ENCODE measurements at places on chromosomes 6 and 20.

DNA sequence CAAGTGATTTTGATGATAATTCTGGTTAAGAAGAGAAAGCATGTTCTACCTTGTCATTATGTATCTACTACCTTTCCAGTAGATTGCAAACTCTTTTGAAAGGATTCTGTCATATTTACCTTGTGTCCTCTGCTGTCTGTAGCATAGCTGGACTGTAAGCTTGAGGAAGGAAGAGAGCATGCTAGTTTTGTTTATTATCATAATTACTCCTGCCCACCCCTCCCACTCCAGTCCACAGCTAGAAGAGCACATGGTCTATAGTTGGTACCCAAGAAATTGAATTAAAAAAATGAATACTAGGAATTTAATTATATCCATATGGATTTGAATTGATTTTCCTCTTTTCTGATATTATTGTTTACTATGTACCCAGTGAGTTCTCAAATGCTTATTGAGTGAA lies 40.2 kb downstream of the PDE7B start:
- no peak for DNase-seq

DNA sequence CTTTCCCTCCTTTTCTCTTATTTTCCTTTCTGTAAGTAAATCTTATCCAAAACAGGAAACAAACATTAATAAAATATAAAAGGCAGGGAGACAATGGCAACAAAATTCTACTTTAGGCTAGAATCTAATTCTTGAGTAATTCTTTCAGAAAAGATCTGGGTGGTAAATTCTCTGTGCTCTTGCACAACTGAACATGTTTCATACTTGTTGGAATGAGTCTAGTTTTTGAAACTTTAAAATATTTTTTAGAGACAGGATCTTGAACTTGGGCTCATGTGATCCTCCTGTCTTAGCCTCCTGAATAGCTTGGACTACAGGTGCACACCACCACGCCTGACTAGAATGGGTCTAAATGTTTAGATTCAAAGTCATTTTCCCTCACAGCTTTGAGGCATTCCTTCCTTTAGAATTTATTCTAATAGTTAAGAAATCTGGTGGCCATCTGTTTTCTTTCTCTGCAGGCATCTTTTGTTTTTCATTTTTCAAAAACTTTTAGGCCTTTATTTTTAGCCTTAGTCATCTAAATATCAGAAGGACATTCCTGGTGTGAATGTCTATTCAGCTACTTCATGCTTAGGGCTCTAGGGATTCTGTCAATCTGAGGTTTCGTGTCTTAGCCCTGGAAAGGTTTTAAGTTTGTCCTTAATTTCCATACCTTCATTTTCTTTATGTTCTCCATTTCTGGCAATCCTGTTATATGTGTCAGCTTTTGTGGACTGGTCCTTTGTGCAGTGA lies 76.5 kb downstream of the CDKAL1 start:
- no peak for DNase-seq

DNA sequence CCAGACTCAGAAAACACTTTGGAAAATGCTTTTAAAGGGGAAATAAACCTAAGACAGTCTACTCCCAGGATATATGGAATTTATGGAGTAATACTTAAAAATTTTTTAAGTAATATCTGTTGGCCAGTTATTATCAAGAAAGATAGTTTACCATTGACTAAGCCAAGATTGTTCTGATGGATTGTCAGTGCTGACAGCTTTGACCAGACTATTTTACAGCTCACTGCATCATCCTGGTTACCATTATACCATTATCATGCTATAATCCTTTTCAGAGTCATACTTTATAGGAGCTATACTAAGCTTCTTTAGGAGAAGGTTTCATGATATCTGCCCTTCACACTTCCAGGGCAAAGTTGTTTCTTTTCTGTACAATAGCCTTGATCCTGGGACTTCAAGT lies 16.5 kb downstream of the GTF2H5 start:
- DNase-seq: no peak

- DNase-seq: no peak
Measured at GRCh38 chr20:63327231-63327745, 33.9 kb downstream of the CHRNA4 start.

DNA sequence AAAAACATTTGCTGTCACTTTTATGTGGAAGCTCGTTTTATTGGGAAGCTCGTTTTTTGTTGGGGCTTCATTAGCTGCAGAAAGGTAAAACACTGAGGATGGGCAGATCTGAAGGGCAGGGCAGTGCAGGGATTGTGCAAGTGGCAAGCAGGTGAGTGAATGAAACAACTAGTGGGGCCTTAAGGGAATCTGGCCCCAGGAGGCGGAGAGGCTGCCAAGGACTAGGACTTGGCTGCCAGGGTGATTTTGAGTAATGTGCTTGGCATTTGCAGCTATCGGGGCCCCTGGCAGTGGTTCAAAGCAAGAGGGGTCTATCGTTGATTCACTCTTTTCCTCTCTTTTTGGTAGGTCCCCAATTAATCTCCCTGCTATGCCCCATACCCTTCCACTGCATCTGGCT lies 11.5 kb downstream of the IL22RA2 start:
- DNase-seq: no peak
